Fibroblast of mammary gland (primary cell): ENCODE measurements at places on chromosomes 6 and 20.

GRCh38 chr20:3248167-3248992 lies 9.4 kb upstream of the SLC4A11 start:
- peak; percentile 44 for DNase-seq

GRCh38 chr6:112302142-112302705 lies 44.9 kb upstream of the RFPL4B start:
- no peak for DNase-seq

- peak; percentile 68 for DNase-seq
Measured at GRCh38 chr6:166361077-166361429, 18.7 kb upstream of the SFT2D1 start.

DNA sequence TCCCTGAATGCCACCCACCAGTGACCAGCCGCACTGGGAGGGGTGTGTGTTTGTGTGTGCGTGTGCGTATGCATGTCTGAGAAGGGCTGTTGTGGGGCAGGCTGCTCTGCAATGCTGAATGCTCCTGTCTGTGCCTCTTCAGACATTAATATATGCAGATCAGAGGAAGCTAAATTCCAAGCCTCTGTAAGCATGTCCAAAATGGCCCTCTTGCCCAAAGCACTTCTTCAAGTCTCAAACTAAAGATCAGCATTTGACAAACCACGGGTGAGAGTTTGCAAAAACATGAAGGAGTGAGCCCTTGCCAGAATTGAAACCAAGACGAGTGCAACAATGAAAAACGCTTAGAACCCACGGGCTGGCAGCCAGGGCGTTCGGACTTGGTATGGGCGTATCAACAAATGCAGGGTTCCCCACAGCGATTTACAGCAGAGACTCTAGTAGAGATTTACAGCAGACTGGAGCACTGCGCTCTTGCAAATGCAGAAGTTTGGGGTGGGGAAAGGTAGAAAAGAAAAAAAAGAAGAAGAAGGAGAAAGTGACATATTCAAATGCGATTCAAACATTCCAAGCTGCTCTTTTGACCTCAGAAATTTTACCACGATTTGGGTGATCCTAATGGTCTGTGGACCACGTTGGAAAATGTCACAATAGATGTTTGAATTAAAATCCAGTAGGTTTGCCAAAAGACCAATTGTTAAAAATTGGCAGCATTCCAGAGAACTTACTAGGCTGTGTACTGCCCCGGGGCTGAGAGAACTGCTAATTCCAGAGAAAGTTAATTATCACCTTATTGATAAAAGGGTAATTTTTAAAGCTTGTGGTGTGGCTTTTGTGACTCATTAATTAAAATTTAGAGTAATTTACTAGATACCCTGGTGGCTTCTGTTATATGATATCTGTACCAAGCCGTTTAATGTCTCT lies 3.5 kb downstream of the SCML4 start:
- no peak for DNase-seq

DNA sequence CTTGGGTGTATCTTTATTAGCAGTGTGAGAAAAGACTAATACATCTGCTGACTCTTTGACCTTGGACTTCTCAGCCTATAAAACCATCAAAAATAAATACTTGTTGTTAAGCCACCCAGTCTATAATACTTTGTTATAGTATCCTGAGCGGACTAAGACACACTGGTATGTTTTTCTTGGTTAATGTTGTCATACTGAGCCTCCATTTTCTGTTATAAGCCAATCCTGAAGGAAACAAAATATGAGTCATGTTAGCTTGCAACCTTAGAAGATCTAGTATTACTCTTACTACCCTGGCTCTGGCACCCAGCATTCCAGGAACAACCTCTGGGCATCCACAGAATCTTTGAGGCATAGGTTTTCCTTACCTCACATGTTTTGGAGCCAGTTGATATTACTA lies 307.2 kb downstream of the FRK start:
- DNase-seq: peak; percentile 10

- DNase-seq: no peak
Measured at GRCh38 chr6:164107297-164107995, 692.9 kb downstream of the QKI start.

- no peak for DNase-seq
Measured at GRCh38 chr6:108159981-108160380, 5.8 kb upstream of the NR2E1 start.

GRCh38 chr6:150165020-150165702 lies 22.3 kb downstream of the PPP1R14C start:
- DNase-seq: no peak
